ENCODE measurements at places on chromosomes 2 and 18.

DNA sequence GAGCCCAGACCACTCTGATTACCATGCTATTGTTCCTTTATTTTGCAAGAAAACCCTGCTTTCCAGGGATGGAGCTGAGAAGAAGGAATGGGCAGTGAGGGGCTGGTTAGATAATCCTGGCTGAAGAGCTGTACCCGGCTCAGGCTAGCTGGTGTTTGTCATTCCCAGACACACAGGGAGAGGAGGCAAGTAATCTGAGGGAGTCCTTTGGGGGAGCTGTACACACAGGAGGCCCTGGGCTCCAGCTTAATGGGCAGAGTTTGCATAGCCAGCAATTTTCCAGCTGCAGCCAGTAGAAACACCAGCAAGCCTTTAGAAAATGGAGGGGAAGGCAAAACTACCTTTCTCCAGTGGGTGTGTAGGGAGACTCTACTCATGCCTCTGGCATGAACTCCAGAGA is 259.3 kb downstream of the SOX11 start:
- no peak for DNase-seq

DNA sequence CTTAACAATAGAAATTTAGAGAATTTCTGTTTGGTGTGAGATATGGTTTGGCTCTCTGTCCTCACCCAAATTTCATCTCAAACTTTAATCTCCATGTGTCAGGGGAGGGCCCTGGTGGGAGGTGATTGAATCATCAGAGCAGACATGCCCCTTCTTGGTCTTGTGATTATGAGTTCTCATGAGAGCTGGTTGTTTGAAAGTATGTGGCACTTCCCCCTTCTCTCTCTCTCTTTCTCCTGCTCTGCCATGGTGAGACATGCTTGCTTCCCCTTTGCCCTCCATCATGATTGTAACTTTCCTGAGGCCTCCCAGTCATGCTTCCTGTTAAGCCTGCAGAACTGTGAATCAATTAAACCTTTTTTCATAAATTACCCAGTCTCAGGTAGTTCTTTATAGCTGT is 524.7 kb upstream of the ACVR2A start:
- no peak for DNase-seq

DNA sequence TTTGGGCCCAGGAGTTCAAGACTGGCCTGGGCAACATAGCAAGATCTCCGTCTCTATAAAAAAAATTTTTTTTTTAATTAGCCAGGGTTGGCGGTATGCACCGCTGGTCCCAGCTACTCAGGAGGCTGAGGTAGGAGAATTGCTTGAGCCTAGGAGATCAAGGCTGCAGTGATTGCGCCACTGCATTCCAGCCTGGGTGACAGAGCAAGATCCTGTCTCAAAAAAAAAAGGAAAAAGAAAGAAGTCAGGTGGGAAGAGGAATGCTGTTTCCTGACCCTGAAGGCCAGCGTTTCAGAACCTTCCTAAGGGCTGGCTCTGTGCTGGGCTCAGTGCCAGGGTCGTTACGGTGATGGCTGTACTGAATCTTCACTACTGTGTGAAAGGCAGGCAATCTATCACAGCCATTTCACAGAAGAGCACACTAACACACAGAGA is 35.0 kb upstream of the AGAP1 start:
- DNase-seq = no peak

DNA sequence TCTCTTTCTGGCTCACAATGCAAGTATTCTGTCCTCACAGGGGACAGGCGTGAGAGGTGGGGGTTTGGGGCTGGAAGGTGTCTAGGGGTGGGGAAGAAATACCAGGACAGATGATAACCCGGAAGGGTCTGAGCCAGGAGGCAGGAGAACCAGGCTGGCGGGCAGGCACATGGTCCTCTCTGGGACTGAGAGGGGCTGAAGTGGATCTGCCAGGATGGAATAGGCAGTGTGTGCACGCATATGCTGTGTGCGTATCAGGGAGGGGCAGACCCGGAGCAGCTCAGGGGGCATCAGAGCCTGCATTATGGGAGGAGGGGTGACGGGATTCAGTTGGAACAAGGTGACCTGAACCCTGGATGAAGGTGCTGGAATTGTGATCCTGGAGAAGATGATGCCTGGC is 157.3 kb downstream of the DYSF start:
- no peak for DNase-seq

DNA sequence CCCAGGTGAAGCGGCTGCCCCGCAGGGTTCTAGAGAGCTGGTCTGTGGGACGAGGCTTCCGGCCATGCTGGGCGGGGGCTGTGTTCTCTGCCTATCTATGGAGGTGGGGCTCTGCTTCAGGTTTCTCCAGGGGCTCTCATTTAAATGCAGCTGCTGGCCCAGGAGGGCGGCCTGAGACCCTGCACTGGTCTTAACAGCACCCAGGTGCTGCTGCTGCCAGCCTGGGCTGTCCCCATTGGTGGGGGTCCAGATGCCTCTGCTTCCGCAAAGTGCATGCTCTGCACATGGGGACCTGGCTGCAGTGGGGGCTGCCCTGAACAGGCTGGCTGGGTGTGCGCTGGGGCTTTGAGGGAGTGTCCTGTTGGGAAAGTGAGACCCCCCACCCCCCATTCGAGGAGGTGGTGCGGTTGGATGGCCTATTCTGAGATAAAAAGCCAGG is 29.7 kb upstream of the ALLC start:
- no peak for DNase-seq

DNA sequence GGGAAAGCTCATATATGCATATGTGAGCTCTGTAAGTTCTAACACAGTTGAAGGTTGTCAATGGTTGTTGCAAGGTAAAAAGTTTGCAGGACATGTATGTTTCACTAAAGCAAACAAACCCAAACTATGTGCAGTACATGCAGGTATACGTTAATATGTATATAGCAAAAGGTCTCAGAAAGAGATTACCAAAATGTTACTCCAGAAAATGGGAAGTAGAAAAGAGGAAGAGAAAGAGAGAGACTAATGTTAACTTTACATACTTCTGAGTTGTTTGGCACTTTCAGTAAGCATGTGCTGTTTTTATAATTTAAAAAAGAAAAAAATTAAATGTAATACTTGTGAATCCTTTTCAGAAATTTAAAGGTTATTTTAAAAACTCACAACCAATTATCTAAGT is 32.8 kb upstream of the PEX13 start:
- DNase-seq = no peak

- no peak for DNase-seq
These were observed 73.2 kb upstream of the NCKAP5 start for GRCh38 chr2:133641497-133641896.

GRCh38 chr2:118249531-118249930 is 161.3 kb downstream of the INSIG2 start:
- DNase-seq = no peak

- no peak for DNase-seq
These were observed 70.3 kb downstream of the TGOLN2 start for GRCh38 chr2:85257359-85257969.

- no peak for DNase-seq
These were observed 217.4 kb downstream of the CDCA7 start for GRCh38 chr2:173571887-173572680.

GRCh38 chr2:106307860-106308259 is 113.8 kb upstream of the UXS1 start:
- DNase-seq = no peak

DNA sequence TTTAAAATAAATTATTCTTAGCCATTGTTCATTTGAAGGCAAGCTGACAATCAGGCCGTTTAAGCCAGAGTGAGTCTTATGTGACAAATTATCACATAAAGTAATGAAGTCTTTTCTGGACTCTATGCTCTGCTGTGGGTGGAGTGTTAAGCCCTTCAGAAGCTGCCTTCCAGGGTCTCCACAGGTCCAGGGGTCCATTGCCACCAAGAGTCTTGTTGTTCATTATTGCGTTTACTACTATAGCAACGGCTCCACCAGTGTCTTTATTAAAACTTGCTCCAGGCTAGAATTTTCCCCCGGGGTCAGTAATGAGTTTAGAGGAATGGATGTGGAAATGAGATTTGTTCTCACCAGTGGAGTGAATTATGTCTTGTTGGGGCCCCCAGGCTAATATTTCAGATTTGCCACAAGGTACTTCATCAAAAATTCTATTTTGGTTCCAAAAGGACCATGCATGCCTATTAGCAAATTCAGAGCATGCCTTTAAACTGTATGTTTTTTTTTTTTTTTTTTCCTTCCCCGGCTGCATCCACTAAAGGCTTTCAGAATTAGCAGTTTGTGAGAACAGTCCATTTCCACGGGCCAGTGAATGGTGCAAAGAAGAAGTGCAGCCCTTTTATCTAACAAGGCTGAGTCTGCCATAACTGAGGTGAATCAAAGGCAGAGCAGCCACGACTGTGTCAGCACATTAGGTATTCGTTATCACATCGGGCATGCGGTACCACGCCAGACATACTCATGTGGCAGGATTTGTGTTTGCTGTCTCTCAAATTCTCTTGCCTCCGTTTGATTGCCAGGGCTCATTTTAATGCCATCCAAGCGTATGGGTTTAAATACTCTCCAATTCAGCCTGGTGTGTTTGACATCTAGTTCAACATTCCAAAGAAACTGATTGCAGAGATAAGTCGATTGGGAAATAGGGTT is 26.2 kb upstream of the LRRTM1 start:
- DNase-seq = no peak

GRCh38 chr2:131055169-131056065 is 37.8 kb downstream of the FAM168B start:
- DNase-seq = no peak

GRCh38 chr2:1791685-1792435 is 47.5 kb upstream of the PXDN start:
- DNase-seq = no peak

DNA sequence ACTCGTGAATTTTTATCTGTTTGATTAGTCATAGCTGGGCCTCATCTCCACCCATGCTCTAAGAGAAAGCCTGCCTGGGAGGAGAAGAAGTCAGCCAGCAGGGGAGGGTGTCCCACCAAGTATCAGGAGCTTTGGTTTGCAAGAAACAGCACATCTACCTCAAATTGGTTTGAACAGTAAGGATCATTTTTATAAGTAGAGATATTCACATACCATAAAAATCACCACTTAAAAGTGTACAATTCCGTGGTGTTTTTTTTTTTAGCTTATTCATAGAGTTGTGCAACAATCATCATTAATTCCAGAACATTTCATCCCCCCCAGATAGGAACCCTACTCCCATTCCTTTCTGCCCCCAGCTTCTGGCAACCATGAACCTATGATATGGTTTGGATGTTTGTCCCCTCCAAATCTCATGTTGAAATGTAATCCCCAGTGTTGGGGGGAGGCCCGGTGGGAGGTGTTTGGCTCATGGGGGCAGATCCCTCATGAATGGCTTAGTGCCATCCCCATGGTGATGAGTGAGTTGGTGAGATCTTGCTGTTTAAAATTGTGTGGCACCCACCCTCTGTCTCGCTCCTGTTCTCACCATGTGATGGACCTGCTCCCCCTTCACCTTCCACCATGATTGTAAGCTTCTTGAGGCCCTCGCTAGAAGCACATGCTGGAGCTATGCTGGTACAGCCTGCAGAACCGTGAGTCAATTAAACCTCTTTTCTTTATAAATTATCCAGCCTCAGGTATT is 36.2 kb upstream of the HS6ST1 start:
- DNase-seq = no peak

GRCh38 chr2:70905443-70906421 is 30.0 kb upstream of the ATP6V1B1 start:
- DNase-seq = no peak

DNA sequence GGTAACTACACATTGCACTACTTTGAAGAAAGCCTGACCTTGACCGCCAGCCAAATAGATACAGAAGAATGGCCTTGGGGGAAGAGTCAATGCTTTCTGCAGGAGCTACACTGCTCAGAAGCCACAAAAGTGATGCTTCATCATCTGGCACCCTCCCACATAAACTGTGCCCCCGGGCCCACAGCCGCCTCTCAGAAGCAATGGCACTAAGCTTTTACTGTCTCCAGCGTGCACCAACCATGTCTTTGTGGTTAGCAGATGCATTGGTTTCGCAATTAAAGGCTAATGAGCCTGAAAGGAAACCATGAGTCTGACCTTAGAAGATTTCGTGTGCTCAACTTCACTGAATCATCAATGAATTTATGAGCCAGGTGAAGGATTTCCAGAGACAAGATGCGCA is 209.4 kb upstream of the TRIB2 start:
- peak; percentile 74 for DNase-seq

DNA sequence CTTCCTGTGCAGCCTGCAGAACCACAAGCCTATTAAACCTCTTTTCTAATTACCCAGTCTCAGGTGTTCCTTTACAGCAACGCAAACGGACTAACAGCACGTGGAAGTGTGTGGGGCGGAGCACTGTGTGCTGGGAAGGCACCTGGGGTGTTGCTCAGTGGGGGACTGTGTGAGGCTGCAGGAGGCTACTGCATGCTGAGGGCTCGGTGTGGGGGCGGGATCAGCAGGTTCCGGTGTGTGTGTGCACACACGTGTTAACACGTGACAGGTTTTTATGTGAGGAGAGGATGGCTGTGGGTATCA is 58.9 kb downstream of the ANKMY1 start:
- no peak for DNase-seq

DNA sequence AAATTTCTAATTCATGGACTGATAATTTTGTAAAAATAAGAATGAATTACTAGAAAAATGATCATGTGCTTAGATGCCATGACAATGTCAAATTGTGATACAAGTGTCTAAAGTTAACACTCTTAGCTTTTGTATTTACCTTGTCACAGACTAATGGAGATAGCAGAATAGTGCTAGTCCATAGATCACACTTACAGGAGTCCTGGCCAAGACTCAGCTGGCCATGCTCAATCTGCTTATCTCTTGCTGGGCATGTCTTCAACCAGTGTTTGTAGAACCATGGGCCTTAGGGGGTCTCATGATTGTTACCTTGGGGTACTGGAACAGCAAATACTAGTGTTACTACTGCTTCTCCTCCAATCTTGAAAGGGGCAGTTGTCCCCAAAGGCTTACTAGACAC is 44.0 kb downstream of the TET3 start:
- no peak for DNase-seq

DNA sequence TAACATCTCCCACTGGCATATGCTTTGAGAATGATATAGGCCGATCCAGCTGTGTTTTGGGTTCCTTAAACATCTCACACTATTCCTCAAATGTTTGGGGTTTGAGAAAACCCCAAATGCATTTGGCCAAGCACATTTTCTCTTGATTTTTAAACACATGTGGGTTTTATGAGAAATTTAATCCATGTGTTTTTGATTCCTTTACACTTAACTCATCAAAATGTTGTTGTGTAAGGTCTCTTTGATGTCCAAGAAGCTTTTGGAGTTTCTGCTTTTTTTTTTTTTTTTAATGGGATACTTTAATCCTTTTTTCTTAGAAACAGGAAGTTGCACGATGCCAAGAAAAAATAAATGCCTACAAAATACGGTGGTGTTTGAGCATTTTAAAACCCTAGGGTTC is 339.8 kb upstream of the TCF4 start:
- DNase-seq = no peak

DNA sequence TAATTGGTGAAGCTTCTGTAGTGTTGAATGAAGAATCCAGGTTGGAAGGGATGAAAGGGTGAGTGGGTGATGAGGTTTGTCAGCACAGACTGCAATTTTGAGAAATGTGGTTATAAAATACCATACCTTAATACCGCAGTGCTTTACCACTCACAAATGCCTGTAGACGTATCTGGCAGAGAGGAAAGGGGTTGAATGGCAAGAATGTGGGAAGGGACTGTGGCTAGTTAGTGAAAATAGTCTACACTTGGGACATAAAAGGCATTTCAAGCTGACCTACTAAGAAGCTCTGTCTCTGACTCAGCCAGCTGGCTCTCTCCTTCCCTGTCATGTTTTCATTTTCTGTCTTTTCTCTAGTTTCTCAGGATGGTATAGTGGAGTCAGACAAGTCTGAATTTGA is 25.1 kb downstream of the CDK15 start:
- DNase-seq = no peak
